Prostate gland (tissue), 2 donors: ENCODE measurements at places on chromosomes 3 and 15.
A peak's percentile ranks its signal among the peaks of the same experiment; 100 is the strongest.

GRCh38 chr3:125219261-125219701 is 6.7 kb upstream of the SLC12A8 start:
- DNase-seq: no peak

DNA sequence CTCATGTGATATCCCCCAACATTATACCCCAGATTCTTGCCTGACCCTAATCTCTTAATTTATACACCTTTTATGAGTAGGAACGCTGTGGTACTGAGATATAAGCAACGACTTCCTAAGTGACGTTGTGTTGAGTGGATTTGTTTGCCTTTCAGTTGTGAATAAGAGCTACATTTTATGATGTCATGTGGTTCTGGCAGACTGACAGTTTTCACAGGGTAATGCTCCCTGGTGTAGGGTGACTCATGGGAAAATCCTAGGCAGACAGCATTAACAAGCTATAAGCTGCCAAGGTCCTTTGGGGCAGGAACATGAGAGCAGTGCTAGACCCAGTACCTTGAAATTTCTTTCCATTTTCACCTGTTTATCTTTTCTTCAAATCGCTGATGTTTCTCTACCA is 11.2 kb downstream of the C3orf52 start:
- peak; percentile 87 for DNase-seq

DNA sequence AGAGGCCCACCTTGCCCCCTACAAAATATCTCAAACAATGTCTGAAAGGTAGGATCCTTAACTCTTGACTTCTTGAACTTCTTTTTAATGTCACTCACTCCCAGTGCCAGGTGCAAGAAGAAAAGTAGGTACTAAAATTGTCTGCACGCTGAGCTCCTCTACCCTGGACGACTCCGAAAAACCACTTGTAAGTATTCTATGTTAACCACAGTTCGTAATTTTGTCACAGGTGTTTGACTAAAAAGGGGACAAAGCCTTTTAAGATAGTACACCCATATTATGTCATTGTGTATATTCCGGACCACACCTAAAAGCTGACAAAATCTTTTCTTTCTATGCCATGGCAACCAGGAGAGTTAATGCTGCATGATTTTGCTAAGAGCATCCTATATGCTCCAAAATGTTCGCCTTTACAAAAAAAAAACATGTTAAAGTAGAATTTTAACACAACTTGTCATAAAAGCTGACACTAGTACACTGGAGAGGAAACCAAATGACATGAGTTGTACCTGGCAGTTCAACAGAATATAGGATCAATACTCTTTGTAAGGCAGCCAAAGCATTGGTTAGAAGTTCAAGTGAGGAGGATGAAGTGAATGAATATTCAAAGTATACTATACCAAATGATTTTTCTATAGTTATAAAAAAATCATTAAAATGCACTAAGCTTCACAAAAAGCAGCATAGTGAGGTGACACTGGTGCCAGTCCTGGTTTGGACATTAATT is 210.5 kb downstream of the FOXP1 start:
- no peak for DNase-seq

DNA sequence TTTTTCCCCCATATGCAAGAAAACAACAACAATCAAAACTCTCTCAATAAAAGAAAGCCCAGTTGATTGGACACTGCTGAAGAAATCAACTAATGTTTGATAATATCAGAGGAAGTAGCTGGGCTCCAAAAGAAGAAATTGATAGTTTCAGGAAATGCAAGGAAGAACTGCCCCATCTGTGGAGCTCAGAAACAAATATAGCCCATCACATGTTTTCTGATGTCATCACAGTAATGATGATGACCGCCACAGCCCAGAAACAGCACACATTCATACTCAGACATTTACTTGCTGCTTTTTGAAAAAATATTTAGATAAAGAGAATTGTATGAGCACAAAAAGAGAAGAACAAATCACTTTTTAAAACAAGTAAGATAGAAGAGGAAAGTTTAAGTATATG is 67.6 kb downstream of the GOLIM4 start:
- no peak for DNase-seq

DNA sequence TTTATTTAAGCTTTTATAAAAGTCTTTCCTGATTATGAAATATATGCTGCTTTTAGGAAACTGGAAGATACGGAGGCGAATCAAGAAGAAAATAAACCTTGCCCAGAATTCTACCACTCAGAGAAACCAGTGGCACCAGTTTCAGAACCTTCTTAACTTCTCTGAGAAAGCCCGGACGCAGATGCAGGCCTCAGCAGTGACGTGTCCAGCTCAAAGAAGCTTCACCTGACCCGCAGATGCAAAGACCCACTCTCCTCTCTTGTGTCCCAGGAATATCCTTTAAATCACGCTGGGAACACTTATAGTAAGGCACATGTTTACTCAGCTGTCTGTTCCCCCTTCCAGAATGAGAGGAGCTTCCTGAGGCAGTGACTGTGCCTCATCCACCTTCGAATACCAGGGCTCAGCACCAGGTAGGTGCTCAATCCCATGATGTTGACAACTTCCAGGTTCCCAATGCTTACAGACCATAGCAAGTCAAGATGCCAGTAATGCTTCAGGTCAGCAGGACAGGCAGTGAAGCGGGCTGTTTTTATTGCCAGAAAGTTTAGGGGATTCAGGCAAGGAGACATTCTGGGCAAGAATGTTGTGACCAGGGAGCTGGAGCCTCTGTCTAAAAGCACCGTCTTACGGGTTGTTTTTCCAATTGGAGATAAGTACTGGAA is 39.9 kb upstream of the LDHAL6B start:
- no peak for DNase-seq

DNA sequence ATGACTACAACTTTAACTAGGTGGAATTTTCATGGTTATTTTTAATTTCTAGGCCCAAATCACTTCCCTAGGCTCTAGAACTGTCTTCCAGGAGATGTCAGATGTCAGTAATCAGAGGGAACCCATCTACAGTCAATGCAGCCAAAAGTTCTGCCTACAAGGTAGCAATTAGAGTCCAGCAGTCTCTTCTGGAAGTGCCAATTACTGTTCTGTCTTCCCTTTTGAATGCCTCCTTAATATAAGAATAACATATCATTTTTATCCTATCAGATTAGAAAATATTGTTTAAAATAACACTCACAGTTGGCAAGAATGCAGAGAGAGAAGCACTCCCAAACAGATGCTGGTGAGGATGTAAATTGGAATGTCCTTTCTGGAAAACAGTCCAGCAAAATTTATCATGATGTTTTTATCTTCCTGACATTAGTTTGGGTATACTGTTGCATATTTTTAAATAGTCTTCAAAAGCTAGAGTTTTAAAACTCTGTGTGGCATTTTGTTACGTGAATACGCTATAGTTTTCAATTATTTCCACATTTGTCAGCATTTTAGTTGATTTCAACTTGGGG is 543.7 kb downstream of the FHIT start:
- DNase-seq: no peak

DNA sequence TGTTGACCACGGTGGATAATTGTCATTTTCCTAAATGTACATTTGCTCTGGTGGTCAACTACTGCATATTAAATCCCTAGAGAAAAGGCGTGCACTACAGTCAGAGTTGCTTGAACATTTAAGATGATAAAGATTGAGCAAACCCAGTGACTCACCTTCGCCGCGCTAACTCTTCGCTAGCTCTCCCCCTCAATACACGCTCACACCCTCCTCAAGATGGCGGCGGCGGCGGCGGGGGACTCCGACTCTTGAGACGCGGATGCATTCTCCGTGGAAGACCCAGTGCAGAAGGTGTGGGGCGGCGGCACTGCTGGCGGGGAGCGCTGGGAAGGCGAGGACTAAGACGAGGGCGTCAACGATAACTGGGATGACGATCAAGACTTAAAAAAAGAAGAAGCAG is 79.8 kb upstream of the PFN2 start:
- DNase-seq: no peak

- no peak for DNase-seq
Observed at GRCh38 chr3:67291287-67292252, 293.5 kb downstream of the KBTBD8 start.

GRCh38 chr15:92847841-92848240 is 52.3 kb upstream of the CHD2 start:
- DNase-seq: no peak

- no peak for DNase-seq
Observed at GRCh38 chr3:186217820-186218164, 108.9 kb upstream of the ETV5 start.
